ENCODE measurements at places on chromosomes 7 and 10. TPM values are rescaled to one million over a fixed set of nuclear protein-coding genes. Genes with fewer than 3 reads are reported as not detected.

The GDF2 gene
- total RNA-seq, result not detected

The CDHR3 gene
- 9.1 TPM for total RNA-seq

The COX15 gene
- 29.0 TPM for total RNA-seq

The FFAR4 gene
- not detected for total RNA-seq

The ACSL5 gene
- total RNA-seq, result 8.6 TPM

The ETV1 gene
- total RNA-seq, result 11.7 TPM

The ZCCHC24 gene
- 36.7 TPM for total RNA-seq

The CDH23 gene
- total RNA-seq, result under 0.01 TPM

The TCERG1L gene
- total RNA-seq, result not detected

The ATOH7 gene
- under 0.01 TPM for total RNA-seq

The MOGAT3 gene
- not detected for total RNA-seq

The CHN2 gene
- total RNA-seq, result 0.32 TPM

The RBP3 gene
- total RNA-seq, result not detected

The POLR2J2 gene
- 4.8 TPM for total RNA-seq

The PDE1C gene
- total RNA-seq, result 4.7 TPM

The EBF3 gene
- 6.0 TPM for total RNA-seq

The ADIRF gene
- 2.6 TPM for total RNA-seq

The SLC29A4 gene
- total RNA-seq, result 2.2 TPM

The SLC39A12 gene
- not detected for total RNA-seq

The PNLIP gene
- not detected for total RNA-seq

The NMT2 gene
- total RNA-seq, result 84.2 TPM

The SMKR1 gene
- not detected for total RNA-seq

The RAB18 gene
- 61.7 TPM for total RNA-seq

The NOM1 gene
- total RNA-seq, result 19.0 TPM

The CPVL gene
- total RNA-seq, result not detected

The TUBAL3 gene
- total RNA-seq, result not detected

The EGFR gene
- 98.9 TPM for total RNA-seq

The CYP3A4 gene
- not detected for total RNA-seq

The AKR1C4 gene
- not detected for total RNA-seq

The TAS2R3 gene
- 1.3 TPM for total RNA-seq

The GNAT3 gene
- total RNA-seq, result not detected

The UPK3B gene
- total RNA-seq, result not detected

The AKR1D1 gene
- not detected for total RNA-seq

The BTBD16 gene
- total RNA-seq, result not detected

The CDK14 gene
- 41.0 TPM for total RNA-seq

The CDC123 gene
- 124 TPM for total RNA-seq

The PDZD7 gene
- total RNA-seq, result 1.9 TPM

The ASB13 gene
- total RNA-seq, result 9.1 TPM

The ARL4A gene
- total RNA-seq, result 17.7 TPM

The PAOX gene
- 6.4 TPM for total RNA-seq

The RADIL gene
- total RNA-seq, result 0.32 TPM

The PKD2L1 gene
- total RNA-seq, result not detected

The CLDN4 gene
- 0.86 TPM for total RNA-seq

The PPP1R3A gene
- not detected for total RNA-seq

The TAC1 gene
- not detected for total RNA-seq

The PRPS1L1 gene
- not detected for total RNA-seq

The C10orf53 gene
- not detected for total RNA-seq

The EGR2 gene
- 1.7 TPM for total RNA-seq

The TSPAN12 gene
- 4.7 TPM for total RNA-seq

The CBLL1 gene
- 36.3 TPM for total RNA-seq

The XRCC2 gene
- 3.5 TPM for total RNA-seq

Measured in fibroblast of villous mesenchyme (primary cell).